ENCODE measurements at places on chromosomes 2 and 18. TPM values are rescaled to one million over a fixed set of nuclear protein-coding genes. Genes with fewer than 3 reads are reported as not detected.

DNA sequence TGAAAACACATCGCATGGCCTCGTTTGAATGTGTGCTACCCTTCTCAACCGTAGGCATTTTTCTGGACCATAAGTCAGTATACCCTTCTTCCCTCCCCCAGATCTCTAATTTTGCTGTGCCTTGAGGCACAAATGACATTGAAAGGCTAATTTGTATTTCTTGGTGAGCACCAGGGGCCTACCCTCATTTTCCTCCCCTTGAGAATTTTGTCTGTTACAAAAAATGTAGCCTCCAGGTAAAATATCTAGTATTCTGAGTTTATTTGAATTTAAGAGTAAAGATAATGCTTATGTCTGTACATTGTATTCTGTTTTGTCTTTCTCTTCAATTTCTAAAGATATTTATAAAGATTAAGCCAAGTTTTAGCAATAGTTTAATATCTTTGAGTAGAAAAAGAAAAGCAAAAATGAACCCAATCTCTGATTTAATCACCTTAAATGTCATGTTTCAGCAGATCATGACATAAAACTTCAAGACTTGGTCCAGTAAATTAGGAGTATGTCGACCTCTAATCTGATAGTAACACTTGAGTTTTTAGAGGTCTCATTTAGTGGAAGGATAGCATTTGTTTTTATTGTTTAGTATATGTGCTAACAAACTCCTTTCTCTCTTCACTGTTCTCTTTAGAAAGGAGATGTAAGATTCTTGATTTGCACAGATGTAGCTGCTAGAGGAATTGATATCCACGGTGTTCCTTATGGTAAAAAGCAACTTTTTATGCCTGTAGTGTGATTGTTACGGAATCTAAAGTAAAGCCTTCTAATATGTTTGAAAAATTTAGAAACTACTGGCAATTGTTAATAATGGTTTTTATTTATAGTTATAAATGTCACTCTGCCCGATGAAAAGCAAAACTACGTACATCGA is 36.4 kb downstream of the DDX1 start:
- no peak overlapping the region for H3K27ac ChIP-seq
- no peak for DNase-seq
- H3K4me3 ChIP-seq, result no peak overlapping the region
- no peaks in the 10 kb centered on the region for H3K27me3 ChIP-seq
- peaks cover 85% of the 10 kb centered on the region for H3K36me3 ChIP-seq

DNA sequence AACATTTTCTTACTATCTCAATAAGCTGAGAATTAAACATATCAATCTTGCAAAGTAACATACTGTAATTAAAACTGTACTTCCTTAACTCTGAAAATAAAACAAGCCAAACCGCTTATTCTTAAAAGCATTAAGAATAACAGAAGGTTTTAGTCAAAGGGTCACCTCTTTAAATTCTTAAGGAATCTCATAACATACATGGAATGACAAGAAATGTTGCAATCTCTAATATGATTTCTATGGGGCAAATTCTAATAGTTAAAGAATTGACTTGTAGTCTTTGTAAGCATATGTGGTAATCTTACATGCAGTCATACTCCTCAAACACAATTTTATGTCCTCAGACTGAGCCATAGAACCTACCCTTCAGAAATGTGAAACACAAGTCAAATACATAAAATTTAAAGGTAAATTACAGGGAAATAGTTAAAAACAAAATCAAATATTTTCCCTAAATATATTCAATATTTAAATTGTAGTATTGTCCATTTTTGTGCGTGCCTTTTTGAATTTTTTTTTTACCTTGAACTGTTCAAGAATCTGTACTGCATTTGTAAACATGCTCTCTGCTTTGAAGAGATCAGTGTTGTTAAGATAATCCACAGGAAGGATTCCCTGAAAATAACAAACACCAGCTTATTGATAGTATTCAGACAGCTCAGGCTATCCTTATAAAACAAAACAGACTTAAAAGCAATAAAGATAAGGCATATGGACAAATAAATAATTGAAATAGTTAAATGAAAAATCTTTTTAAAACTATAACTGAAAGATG is 48.2 kb downstream of the PIGN start:
- no peak overlapping the region for H3K27ac ChIP-seq
- H3K4me3 ChIP-seq, result no peak overlapping the region
- no peaks in the 10 kb centered on the region for H3K27me3 ChIP-seq

DNA sequence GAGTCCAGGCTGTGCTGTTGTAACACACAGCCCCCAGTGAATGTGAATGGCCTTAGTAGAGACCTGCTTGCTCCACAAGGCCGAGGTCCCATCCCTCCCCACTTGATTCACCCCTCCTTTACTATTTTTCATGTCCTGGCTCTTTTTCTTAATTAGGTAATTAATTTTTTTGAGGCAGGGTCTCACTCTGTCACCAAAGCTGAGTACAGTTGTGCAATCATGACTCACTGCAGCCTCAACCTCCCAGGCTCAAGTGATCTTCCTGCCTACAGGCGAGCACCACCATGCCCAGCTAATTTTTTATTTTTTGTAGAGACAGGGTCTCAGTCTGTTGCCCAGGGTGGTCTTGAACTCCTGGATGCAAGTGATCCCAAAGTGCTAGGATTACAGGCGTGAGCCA is 19.3 kb downstream of the FBLN7 start:
- no peak overlapping the region for H3K27ac ChIP-seq
- no peaks in the 10 kb centered on the region for H3K27me3 ChIP-seq
- H3K4me1 ChIP-seq, result peaks cover 36% of the 10 kb centered on the region

GRCh38 chr2:53608293-53608692 is 159.3 kb upstream of the CHAC2 start:
- DNase-seq, result no peak
- no peaks in the 10 kb centered on the region for H3K4me1 ChIP-seq
- no peaks in the 10 kb centered on the region for H3K27me3 ChIP-seq
- H3K27ac ChIP-seq, result no peak overlapping the region
- H3K36me3 ChIP-seq, result no peaks in the 10 kb centered on the region

GRCh38 chr2:72130659-72131360 is 16.9 kb downstream of the CYP26B1 start:
- H3K36me3 ChIP-seq, result no peaks in the 10 kb centered on the region
- no peak overlapping the region for H3K27ac ChIP-seq
- peaks cover 2% of the 10 kb centered on the region for H3K27me3 ChIP-seq
- no peaks in the 10 kb centered on the region for H3K4me1 ChIP-seq
- no peak overlapping the region for H3K4me3 ChIP-seq
- DNase-seq, result no peak

- DNase-seq, result no peak
- no peak overlapping the region for H3K27ac ChIP-seq
- no peak overlapping the region for H3K4me3 ChIP-seq
- no peaks in the 10 kb centered on the region for H3K36me3 ChIP-seq
- H3K27me3 ChIP-seq, result peaks cover 38% of the 10 kb centered on the region
Measured at GRCh38 chr2:238854246-238854645, 6.4 kb downstream of the TWIST2 start.

DNA sequence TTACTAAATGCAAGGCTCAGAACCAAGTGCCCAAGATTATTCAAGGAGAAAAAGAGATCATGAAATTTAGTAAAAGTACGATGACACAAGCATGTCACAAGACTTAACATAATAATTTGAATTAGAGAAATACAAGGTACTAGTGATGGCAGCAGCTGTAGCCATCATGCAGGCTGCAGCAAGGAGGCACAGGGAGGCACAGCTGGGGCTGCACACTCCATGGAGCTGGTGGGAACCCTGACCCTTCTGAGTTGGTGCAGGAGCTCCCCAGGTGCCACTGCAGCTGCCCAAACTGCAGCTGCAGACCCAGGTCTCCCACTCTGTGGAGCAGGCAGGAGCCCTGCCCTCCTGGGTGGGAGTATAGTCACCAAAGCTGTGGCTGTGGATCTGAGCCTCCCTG is 46.0 kb downstream of the COL3A1 start:
- DNase-seq, result no peak
- H3K27me3 ChIP-seq, result no peaks in the 10 kb centered on the region
- H3K4me3 ChIP-seq, result no peak overlapping the region
- no peaks in the 10 kb centered on the region for H3K36me3 ChIP-seq

GRCh38 chr2:225600444-225600843 is 200.9 kb downstream of the NYAP2 start:
- H3K27me3 ChIP-seq, result no peaks in the 10 kb centered on the region
- DNase-seq, result no peak
- H3K36me3 ChIP-seq, result no peaks in the 10 kb centered on the region
- no peak overlapping the region for H3K27ac ChIP-seq
- no peak overlapping the region for H3K4me3 ChIP-seq

The BIN1 gene
- 48.1 TPM for total RNA-seq

The GKN2 gene
- total RNA-seq, result not detected

The HOXD12 gene
- total RNA-seq, result not detected

The TEX44 gene
- total RNA-seq, result not detected

The SCN1A gene
- total RNA-seq, result not detected
